ENCODE measurements at places on chromosomes 1 and 21.
A peak's percentile ranks its signal among the peaks of the same experiment; 100 is the strongest.

DNA sequence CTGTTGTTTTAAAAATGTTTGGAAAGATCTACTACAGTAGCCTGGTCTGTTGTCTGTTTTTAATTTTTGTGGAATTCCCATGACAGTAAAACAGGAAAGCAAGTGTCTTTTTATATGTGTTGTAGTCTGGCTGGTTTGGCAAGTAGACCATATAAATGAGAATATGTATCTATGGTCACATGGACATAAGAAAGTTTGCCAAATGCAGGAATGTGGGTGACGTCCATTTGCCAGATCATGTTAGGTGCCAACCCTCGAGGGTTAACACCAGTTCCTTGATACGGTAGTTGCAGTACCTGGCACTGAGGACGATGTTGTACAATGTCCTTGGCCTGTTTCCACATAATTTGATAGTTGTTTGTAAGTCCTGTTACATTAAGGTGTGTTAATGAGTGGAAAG lies 6.2 kb downstream of the DAP3 start:
- no peak for DNase-seq

DNA sequence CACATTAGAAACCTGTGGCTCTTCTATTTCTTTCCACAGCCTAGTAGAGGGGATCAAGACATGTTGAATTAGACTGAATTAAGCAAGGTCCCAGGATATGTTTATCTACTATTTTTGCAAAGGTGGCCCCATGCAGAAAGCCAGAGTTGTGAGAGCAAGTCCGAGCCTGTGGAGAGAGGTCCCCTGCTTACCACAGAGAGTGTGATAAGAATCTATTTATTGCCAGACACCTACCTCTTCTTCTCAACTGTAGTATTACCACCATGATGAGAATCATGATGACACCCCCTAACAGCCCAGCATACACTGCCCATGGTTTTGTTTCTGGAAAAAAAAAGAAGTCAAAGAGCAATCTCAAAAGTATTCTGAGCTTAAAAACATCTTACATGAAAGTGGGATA lies 23.0 kb downstream of the SLAMF1 start:
- DNase-seq, result no peak

DNA sequence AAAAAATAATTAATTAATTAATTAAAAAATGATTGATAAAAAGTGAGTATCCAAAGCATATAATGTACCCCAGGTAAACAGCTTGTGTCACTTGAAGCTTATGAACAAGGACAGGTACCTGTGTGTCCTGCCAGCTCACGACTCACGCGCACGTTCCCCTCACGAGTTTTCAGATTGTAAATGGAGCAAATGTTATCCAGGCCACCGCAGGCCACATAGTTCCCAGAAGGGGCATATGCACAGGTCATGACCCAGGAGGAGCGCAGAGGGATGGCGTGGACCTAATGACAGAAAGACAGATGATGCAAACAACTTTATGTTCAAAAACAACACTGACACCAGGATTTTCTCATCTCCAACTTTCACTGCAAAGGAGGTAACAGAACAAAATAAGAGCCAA lies 26.0 kb upstream of the NADK start:
- no peak for DNase-seq

DNA sequence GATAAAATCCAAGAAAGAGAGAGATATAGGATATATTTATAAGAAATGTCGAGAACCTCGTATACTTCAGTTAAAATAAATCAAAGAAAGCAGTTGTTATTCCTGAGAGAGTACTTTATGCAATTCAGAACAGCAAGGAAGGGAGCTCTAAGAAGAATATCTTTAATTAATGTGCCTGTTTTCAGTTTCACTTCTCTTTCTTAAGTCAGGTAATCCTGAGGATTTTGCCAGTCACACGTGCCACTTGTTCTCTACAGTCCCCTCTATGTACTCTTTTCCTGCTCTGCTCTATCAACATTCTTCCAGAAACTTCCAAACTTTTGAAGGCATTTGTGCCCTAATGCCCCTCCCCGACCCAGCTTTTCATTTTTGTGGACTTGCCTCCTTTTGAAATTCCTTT lies 211.9 kb downstream of the AKT3 start:
- DNase-seq, result no peak

DNA sequence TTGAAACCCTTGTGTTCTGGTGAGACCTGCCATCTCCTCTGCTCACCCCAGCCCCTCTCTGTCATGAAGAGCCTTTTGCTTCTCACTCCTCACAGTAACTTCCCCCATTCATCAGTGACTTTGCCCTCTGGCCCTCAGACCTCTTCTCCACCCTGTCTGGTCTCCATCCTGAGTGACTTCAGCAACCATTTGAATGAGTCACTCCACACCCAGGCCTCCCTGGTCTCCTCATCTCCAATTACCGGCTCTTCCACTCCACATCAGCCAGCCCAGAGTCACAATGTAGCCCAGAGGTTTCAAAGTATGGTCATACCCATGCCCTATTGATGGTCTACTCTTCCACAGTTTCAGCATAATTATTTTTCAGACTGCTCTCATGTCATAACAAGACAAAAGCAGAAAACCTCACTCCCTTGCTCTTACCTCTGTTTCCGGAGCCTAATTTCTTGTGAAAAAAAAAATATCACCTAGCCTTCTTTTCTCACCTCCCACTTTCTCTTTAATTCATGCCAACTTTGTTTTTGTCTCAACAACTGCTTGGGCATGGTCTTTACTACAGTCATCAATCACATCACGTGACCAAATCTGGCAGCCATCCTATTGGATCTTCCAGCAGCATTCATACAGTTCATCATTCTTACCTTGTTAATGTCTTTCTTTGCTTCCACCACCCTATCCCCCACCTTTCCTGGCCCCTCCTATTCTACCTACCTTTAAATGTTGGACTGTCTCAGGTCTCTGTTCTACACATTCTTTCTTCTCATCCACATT lies 35.6 kb upstream of the NEK7 start:
- DNase-seq, result no peak

DNA sequence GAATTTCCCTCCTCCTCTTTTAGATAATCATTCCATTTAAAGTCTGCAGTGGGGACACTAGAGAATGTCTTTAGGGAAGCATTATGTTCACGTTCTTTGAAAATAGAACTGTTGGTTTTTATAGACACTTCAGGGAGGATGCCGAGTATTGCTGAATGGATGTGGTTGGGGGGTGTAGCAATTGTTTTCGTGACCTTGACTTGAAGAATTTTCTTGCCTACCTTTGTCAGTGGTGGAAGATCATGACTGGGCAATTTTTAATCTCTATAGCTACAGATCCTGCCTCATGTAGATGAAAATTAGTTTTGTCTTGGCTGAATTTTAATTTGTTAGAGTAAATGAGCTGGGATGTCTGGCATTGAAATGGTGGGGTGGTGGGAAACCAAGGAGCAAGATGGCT lies 3.8 kb downstream of the SMG7 start:
- DNase-seq, result no peak

DNA sequence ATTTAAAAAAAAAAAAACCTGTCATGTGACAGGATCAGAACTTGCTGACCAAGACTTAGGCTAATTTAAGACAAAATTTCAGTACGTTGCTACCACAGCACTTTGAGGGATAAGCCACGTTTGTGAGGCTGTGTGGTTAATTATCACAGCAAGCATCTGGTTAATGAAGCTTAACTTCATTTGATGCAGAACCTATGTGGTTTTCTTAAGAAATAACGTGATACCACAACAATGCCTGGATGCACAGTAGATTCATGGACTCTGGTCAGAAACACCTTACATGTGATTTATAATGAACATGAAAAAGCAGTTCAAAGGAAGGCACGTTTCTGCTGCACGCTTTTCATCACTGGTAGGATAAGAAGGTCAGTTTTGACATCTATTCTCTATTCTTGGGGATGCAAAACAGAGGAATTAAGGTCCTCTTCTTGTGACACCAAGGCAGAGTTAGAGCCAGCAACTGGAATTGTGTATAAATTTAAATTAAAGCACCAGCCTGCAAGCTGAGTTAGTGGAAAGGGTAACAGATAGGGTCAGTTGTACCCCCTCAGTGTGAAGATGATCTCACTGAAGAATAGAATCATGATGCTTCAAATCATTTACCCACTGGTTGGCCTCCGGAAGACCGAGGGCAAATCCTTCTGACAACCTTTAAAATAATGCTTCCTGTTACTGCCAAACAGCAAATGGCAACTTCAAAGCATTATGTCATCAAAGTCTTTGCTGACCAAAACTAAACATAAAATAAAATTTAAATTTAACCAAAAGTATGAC lies 6.0 kb upstream of the KRTAP8-1 start:
- DNase-seq, result no peak

DNA sequence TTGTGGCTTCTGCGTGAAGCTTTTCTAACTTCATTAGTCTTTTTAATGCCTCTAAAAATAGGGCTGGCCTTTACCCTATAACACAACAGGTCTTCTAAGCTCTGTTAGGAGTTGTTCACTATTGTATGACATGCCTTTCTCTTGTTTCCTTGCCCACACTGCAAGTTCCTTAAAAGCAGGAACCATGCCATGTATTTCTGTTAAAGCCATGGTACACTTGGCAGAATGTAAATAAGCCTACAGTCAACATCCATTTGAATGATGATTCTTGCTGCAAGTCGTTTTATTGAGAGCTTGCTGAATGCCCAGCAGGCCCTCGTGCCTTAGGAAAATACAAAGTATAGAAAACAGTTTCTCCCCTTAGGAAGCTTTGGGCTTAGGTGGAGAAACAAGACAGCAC lies 214.6 kb downstream of the DUSP10 start:
- DNase-seq, result no peak

- DNase-seq, result no peak
Observed at GRCh38 chr1:150259217-150259616, 1.6 kb downstream of the CA14 start.

DNA sequence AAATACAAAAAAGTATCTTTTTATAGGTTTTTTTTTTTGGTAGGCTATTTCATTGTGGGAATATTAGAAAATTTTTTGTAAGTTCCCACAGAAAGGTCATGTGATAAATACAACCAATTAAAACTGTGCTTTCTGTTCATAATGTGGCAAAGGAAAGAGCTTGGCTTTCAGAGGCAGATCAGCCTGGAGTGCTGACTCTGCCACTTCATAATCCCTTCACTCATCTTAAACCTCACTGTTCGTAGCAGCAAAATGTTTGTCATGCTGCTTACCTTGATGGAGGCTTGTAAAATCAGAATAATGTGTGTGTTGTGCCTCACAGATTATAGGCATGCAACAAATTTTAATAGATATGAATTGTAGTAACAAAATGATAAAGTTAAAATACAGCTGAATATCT lies 176.8 kb downstream of the ZP4 start:
- DNase-seq, result no peak

DNA sequence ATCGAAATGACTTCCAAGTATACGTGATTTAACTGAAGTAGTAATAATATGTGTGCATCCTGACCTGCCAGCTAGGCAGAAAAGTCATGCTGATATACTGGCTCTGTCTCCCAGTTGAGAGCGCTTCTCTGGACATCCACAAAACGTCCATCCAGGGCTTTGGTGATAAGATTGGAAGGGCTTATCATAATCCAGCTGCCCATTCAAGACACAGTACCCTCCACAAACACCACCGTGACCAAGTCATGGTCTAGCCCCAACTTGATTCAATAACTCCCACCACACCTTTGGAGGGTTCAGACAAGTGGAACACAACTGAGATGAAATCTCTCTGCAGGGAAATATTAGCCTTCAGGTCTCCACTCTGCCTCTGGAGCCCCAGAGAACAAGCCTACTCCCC lies 76.2 kb downstream of the CD46 start:
- DNase-seq, result no peak

DNA sequence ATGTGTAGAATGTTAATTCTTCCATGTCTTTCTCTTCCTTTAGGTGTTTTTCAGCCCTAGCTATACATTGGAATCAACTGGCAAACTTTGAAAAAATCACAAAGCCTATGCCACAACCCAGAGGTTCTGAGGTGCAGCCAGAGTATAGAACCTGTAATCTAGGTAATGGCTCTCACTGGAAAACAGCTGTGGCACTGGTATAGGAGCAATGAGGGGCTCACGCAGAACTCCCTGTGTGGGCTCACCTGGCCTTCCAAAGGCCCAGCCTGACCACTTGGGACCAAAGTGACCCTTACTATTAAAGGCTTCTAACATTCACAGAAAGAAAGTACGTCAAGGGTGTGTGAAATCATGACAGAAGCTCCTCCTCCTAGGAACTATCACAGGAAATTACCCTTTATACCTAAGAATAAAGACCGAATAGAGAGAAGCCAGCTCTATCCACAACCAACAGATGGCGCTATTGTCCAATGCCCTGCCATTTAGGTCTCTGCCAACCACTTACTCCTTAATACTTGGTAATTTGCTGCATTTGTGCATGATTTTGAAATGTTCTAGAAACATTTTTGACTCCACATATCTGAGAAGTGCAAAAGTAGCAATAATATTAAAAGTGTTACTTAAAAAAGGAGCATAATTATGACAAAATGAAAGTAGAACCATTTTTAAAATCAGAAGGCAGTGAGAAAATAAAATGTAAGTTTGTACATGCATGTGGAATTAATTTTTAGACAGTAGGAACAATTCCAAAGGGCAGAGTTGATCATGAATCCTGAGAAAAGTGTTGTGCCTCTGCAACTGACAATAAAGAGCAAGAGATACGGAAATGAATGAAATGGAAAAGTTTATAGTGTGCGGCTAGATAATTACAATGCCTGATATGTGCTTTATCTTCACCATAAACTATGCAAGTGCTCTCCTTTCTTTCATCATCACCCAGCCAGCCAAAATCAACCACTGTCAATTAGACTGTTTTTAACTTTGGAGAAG lies 93.1 kb upstream of the HAO2 start:
- no peak for DNase-seq

- DNase-seq, result no peak
Observed at GRCh38 chr1:168803806-168804510, 75.0 kb upstream of the DPT start.

- no peak for DNase-seq
Observed at GRCh38 chr1:161718559-161719324, 2.6 kb upstream of the FCRLB start.

DNA sequence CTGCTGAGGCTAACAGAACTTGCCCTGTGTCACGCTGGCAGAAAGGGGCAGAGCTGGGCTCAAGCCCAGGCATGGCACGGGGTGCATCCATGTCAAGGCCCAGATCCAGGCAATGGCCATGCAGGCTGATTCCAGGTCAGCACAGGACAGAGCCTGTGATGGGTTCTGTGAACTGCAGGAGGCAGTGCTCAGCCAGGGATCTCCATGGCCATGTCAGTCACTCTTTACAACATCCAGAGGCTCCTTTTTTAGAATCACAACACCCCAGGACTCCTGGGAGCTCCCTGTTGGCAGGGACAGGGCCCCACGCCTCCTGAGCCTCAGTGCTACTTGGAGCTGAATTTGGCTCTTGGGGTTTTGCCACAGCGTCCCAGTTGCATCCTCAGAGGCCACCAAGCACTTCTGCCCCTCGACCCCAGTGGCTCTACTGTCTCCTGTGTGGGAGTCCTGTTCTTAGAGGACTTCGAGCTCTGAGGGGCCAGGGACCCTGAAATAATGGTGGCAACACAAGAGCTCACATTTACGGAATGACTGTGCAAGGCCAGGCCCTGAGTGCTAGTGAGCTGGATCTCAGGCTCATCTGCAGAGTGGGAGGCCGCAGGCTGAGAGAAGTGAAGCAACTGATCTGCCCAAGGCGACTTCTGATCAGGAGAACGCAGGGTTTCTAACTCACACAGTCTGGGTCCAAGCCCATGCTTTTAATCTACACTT lies 211.5 kb downstream of the TRABD2B start:
- no peak for DNase-seq

- no peak for DNase-seq
Observed at GRCh38 chr1:220243947-220244346, 28.3 kb downstream of the RAB3GAP2 start.

- DNase-seq, result no peak
Observed at GRCh38 chr1:59236721-59237545, 60.0 kb upstream of the FGGY start.

GRCh38 chr1:26132128-26132833 lies 20.7 kb downstream of the PDIK1L start:
- DNase-seq, result no peak

GRCh38 chr1:225554216-225554812 lies 98.6 kb downstream of the ENAH start:
- DNase-seq, result peak; percentile 22

Data from bone marrow (tissue), 2 donors.